NCI-H2081 treated with DMSO at 0.1 percent for 48 hours (cell line): ENCODE measurements at places on chromosomes 5 and 9.

DNA sequence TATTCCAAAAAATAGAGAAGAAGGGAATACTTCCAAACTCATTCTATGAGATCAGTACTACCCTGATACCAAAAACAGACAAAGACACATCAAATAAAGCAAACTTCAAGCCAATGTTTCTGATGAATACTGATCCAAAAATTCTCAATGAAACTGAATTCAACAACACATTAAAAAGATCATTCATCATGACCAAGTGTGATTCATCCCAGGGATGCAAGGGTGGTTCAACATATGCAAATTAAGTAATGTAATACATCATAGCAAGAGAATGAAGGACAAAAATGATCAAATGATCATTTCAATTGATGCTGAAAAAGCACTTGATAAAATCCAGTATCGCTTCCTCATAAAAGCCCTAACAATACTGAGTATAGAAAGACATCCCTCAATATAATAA, 4.9 kb upstream of the RCL1 start:
- no peak for DNase-seq

DNA sequence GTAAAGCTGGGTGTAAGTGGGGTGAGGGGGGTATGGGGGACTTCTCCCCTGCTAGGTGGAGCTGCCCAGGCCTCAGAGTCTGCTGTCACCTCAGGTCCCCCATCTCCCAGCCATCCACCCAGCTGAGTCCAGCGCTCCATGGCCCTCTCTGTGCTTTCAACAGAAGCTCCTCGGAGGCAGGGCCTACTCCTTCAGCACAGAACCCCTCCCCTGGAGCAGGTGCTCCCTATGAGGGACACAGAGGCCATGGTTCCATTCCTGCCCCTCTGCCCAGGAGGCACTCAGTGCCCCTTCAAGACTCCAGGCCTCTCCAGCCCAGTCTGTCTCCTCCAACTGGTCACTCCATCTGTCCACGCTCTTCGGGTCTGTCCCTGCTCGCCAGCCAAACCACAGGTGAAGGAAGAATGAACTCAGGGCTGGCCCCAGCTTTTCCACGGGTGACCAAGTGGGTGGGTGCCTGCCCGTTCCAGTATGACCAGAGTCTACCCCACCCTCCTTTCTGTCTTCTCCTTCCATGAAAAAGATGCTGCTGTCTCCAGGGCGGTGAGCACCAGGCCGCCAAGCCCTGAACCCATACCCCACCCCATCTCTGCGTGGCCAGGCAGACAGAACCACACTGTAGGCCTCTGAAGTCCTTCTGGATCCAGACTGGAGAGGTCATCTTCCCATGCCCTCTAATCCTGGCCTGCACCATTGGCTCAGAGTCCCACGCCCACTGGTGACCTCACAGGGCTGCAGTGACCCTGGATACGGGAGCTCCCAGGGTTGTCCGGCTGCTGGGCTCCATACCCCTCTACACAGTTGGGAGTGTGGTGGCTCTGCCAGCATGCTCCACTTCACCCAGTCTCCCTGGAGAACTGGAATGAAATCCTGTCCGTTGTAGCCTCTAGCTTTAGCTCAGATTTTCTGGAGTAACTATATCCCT, 11.9 kb downstream of the GBGT1 start:
- DNase-seq, result no peak

DNA sequence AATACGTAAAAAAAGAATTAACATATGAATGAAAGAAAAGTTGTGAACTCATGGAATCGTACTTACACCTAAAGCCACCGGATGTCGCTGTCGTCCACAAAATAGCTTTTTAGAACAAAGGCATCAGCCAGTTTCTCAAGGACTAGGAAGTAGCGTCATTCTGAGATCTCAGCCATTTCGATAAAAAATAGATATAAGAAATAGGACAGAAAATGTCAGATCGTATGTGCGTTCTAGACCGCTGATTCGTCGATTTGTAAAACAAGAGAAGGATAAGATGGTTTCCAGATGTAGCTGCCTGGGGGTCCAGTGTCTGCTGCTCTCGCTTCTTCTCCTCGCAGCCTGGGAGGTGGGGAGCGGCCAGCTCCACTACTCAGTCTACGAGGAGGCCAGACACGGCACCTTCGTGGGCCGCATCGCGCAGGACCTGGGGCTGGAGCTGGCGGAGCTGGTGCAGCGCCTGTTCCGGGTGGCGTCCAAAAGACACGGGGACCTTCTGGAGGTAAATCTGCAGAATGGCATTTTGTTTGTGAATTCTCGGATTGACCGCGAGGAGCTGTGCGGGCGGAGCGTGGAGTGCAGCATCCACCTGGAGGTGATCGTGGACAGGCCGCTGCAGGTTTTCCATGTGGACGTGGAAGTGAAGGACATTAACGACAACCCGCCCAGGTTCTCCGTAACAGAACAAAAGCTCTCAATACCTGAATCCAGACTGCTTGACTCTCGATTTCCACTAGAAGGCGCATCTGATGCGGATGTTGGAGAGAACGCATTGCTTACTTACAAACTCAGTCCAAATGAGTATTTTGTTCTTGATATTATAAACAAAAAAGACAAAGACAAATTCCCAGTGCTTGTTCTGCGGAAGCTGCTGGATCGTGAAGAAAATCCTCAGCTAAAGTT, at the start of gene PCDHA10:
TSS of gene PCDHA10 (plus strand) at position 126 of the 903 bp plus-strand sequence. CDS start at position 278, 152 bp downstream.
- DNase-seq, result no peak

DNA sequence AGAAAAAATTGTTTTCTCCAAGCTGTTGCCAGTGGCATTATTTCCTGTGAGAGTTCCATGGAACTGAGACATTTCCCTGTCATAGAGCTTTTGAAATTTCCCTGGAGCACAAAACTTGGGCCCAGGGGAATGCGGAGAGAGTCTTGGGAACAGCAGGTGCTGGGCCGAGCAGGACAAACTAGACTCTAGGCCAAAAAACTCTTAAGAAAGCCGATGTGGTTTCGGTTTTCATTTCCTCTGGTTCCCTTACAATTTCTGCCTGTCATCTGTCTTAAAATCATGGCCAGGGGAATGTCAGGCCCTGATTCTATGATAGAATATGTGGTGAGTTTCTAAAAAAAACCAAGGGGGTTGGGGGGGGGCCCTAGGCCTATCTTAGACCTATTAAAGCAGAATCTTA, 4.6 kb downstream of the SLC35A4 start:
- no peak for DNase-seq

DNA sequence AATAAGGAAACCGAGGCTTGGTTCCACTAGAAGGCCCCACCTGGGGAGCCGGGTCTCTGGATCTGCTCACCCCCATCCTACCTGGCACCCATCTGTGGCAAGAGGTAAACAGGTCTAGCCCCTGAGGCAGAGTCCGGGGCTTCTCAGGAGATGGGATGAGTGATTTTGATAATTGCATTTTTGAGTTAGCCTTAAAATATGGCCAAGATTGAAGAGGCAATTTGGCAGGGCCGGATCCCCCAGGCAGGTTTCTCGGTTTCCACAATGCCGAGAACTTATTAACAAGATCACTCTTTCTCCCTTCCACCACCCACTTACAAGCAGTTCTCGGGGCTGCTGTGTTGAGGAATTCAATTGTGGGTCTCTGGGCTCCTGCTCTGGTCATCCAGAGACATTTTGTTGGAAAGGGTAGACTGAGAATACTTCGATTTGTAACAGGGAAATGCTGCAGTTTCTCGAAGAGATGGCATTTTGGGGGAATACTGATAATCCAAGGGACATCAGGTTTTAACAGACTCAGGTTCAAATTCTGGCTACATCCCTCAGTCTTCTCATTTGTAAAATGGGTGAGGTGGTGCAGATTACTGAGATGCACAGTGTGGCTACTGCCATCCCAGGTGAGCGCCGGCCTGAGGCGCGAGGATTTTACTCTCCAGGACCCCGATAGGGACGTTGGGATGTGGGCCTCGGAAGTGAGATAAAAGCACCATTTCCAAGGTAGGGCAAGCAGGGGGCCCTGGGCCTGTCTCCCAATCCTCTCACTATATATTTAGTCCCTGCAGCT, 194.2 kb downstream of the CDK5RAP2 start:
- DNase-seq, result no peak

GRCh38 chr9:135086597-135087488, 625 bp upstream of the OLFM1 start:
- no peak for DNase-seq

DNA sequence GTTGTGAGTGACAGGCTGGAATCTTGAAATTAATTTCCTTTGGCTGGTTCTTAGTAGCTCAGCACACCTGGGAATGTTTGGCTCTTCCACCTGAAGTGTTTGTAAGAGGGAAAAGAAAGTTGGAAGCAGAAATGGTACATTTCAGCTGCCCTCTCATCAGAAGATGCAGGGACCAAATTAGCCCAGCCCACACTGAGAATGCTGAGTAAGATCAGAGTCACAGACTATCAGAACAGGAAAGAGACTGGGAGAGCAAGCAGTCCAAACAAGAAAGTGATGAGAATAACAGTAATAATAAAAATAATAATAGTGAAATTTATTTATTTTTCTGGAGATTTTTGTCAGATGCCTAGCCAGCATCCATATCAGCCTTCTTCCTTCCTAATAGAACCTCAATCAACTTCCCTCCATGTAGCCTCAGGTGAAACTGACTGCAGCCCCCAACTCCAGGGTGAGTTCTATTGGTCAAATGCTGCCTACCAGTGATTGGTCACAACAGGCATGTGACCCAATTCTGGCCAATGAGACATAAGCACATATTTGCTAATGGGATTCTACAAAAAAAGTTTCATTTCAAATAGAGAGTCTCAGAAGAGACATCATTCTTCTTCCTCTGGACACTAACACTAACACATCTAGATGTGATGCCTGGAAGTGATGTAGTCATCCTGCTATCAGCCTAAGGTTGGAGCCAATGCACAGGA, 31.2 kb upstream of the ADRA1B start:
- no peak for DNase-seq

GRCh38 chr5:115349001-115349817, 52.8 kb upstream of the CCDC112 start:
- no peak for DNase-seq

DNA sequence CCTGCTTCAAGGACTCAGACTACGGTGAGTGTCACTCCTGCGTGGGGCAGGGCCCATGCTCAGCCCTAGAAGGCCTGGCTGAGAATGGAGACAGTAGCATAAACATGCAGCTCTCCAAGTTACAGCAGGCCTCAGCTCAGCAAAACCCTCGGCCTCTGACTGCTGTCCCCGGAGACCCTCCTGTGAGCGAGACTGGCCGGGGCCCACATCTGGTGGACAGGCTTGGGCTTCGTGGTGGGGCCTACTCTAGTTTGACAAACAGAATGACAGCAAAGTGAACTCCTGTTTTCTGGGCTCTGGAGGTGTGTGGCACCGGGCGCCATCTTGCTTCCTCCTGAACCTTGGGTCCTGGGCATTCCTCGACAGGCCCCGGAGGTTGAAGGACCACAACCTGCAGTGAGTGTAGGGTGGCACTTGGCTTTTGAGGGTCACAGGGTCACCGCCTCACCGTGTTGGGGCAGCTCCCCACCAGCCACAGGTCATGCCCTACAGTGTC, 97.5 kb downstream of the PHF2 start:
- DNase-seq, result no peak

GRCh38 chr9:68702493-68702892, 2.5 kb upstream of the PIP5K1B start:
- DNase-seq, result no peak

DNA sequence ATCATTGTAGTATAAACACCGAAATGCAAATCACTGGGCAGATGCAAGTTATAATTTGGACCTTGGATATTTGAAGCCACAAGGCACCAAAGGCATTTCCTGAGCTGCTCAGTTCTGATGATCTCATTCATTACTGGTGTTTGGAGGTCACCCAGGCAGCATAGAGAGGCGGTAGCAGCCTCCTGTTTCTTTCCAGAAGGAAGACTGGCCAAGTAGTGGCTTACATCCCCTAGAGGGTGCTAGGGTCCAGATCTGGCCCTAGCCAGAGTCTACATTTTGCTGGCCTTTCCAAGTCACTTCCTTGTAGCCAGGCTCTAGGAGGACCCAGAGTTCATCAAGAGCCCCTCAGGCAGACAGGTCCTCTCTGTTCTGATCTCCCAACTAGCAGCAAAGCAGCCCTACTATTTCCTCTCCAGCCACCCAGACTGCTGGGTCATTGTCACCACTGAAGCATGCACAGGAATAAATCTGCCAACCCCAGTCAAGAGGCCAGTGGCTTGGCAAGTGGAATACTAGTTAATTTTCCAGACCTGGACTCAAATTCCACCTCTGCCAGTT, 33.4 kb upstream of the TTC1 start:
- DNase-seq, result no peak

- no peak for DNase-seq
Measured at GRCh38 chr5:159100782-159101646, 1.3 kb upstream of the EBF1 start.

- no peak for DNase-seq
Measured at GRCh38 chr9:98231770-98232478, 23.5 kb downstream of the TBC1D2 start.

GRCh38 chr9:74804018-74804385, 83.7 kb downstream of the TRPM6 start:
- no peak for DNase-seq
